Naive B cell (primary cell): ENCODE measurements at places on chromosomes 2 and 18.

- DNase-seq = no peak
Observed at GRCh38 chr2:212592695-212593094, 54.1 kb upstream of the ERBB4 start.

GRCh38 chr2:233449921-233450863 lies 95.9 kb downstream of the DGKD start:
- no peak for DNase-seq

DNA sequence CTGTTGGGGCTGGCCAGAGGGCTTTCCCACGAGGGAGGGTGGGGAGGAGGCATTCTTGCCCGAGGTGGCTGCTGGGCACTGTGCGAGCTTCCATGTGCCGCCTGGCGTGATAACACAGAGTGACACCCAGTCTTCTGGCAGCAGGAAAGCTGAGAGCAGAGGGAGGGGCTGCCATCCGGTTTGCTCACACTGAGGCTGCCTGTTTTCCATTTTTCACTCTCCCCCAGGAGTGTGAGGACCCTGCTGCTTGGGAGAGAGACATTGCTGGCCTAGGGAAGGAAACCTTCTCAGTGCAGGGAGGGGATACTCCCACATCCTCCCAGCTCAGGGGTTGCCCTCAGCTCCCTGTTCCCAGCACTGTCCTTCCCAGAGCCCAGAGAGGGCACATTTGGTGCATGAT lies 73.1 kb downstream of the INHBB start:
- no peak for DNase-seq

- peak; percentile 42 for DNase-seq
Observed at GRCh38 chr2:191679818-191680600, 2.1 kb downstream of the NABP1 start.

- DNase-seq = no peak
Observed at GRCh38 chr2:216545359-216545758, 46.7 kb downstream of the RPL37A start.

- DNase-seq = no peak
Observed at GRCh38 chr2:73830871-73831401, 2.2 kb downstream of the STAMBP start.

DNA sequence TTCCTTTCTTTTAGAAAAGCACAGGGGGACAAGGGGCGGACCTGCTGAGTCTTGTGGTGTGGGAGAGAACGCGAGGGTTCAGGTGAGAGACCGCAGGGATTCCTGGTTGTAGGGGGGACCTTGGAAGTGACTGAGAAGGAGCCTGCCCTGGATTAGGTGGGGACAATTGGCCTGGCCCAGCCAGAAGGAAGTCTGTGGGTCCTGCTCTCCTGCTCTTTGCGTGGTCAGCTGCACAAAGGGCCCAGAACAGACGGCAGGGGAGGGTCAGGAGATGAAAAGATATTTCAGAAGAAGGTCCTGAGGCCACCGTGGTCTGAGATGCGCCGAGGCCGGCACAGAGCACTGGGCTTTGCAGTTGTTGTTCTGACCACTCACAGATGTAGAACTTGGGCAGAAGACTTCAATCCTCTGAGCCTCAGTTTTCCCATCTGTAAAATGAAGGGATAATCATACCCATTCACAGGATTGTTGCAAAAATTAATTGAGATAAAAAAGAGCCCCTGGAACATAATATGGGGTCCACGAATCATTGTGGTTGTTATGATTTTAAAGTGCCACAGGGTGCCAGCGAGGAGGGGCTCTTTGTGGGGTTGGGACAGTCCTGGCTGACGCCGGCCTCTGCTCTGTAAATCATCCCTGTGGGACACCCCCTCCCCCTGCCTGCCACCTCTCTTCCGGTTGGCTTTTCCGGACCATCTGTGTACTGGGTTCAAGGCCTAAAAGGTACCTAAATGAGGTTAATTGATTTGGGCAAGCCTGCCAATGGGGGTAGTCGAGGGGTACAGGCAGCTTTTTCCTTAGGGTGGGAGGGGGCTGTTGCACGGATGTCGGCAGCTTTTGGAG lies 1.8 kb downstream of the LPIN1 start:
- no peak for DNase-seq

- DNase-seq = no peak
Observed at GRCh38 chr2:158998551-158999248, 30.3 kb downstream of the TANC1 start.

DNA sequence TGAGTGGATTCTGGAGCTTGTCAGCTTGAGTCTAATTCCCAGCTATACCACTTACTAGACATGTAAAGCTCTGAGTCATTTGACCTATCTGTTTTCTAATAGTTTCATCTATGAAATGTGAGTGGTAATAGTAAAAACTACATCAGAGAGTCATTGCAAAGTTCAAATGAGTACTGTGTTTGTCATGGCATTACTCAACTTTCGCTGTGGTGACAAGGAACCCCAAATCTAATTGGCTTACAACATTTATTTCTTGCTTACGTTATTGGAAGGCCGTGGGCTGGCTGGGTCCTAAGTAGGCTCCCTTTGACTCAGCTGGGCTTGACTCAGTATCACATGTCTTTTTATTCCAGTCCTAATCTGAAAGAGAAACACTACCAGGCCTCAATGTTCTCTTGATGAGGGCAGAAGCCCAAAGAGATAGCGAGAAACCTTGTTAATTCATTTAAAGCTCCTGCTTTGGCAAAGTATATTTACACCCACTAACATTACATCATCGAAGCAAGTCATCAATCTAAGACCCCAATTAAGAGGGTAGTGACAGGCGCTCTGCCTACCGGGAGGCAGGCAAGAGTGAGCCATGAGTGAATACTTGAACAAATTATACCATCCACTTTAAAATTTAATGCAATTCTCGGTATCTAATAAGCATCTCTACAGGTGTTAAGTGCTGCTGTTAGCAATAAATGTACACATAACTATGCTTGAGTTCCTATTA lies 431.8 kb upstream of the SPHKAP start:
- no peak for DNase-seq

DNA sequence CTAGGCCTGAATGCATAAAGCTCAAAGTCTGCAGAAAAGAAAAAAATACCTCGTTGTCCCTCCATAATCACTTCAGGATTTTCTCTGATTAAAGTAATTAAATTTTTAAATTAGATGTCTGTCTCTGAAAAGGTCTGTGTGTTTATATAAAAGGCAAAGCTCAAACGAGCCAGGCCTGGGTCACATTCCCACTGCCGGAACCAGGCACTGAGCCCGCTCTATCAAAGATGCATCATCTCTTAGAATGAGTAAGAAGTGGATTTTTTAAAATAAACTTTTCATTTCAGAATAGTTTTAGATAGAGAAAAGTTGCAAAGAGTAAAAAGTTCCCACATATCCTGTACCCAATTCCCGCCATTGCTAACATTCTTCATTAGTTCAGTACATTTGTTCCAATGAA lies 202.1 kb upstream of the KYNU start:
- DNase-seq = no peak

DNA sequence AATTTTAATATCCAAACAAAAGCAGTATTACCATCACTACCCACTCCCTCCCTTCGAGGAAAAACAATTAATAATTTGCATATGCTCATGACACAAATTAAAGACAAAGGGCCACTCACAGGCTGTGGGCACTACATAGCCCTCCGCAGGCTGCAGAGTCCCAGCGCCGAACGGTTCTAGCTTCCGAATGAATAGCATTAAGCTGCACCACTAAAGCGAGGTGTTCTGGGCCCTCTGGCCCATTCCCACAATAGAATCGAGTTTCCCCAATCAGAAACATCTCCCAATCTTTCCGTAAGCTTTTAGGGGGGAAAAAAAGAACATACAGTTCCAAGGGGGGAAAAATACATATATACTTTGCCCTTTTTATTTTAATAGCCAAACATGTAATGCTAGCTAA lies 14.5 kb upstream of the SIX3 start:
- DNase-seq = no peak

GRCh38 chr2:134634054-134634753 lies 84.6 kb downstream of the TMEM163 start:
- no peak for DNase-seq

- no peak for DNase-seq
Observed at GRCh38 chr18:66510357-66511045, 93.4 kb downstream of the CDH19 start.

DNA sequence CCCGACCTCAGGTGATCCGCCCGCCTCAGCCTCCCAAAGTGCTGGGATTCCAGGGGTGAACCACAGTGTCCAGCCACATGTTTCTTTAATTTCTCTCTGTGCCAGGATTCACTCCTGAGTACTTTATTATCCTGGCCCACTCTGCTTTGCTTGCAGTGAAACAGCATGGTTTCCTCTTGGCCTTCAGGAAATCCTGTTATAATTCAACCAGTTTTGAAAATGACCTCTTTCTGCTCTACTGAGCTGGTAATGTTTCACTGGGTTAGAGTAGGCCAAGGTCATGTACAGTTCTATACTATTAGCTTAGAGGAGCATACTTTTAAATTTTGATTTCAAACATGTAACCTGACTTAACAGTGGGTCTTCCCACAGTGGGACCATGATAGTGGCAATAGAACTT lies 90.6 kb upstream of the PELI1 start:
- no peak for DNase-seq

GRCh38 chr2:149037851-149038250 lies 648 bp upstream of the LYPD6B start:
- DNase-seq = no peak

DNA sequence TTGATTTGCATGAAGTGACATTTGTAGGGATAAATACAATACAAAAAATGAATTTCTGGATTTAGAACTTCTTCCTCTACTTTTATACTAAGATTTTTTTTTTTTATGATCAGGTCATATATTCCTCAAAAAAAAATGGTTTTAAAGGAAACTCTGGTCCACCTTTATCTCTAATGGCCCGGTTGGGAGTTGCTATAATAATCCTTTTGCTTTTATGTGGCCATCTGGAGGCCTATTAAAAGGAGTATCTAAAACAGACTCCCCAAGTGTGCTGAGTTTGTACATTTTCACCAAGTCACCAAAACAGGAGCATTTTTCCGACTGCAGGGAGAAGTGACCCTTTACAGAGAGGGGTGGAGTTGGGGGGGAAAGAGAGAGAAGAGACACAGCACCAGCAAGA lies 329.2 kb upstream of the FIGN start:
- DNase-seq = no peak

GRCh38 chr2:197620133-197620532 lies 55.3 kb downstream of the RFTN2 start:
- no peak for DNase-seq
